ENCODE measurements at places on chromosomes 11 and 22.

DNA sequence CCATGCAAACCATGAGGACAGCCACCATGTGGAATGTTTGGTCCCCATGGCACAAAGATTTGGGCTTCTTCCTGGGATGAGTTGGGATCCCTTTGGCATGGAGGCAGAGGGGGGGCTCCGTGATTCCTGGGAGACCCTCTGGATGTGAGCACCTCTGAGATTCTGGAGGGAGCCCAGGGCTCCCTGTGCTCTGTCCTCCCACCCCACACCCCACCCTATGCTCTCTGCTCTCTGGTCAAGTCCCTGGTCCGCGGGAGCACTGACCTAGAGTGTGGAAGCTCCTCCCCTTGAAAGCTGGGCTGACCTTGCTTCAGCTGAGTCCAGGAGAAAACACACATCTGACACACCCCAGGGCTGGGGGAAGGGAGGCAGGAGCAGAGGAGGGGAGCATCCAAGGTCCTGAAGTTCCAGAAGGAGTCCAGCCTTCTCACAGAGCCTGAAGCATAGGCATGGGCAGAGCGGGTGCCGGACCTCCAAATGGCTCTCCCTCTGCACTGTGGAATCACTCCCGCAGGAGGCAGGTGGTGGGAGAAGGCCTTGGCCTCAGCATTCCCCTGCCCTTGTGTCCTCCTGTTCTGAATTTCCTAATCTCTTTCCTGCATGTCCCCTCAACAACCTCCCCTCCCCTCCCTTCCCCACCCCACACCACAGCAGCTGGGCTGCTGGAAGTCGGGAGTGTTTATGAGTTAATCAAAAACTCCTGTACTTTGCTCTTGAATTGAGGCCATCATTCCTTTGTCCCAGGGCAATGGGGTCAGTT, 25.7 kb upstream of the OAF start:
- DNase-seq: no peak

- no peak for DNase-seq
Observed at GRCh38 chr22:20439928-20440575, 2.4 kb upstream of the SCARF2 start.

DNA sequence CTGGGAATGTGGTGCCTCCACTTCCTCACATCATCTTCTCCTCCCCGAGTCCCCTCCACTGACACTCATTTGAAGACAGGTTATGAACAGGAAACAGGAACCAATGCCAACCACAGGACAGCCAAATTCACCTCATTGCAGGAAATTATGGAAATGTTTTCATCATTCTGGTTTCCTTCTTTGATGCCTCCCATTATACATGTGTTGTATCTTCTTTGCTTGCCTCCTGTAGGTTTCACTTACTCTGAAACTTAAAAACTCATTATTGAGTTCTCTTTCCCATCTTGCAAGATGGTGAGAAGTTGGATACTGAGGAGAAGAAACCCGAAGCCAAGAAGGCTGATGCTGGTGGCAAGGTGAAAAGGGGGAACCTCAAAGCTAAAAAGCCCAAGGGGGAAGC, 108.5 kb downstream of the PHF21B start:
- DNase-seq: no peak

- DNase-seq: no peak
Observed at GRCh38 chr22:27507935-27508526, 293.5 kb downstream of the MN1 start.

GRCh38 chr22:33105501-33105911, 47.3 kb upstream of the SYN3 start:
- DNase-seq: no peak

DNA sequence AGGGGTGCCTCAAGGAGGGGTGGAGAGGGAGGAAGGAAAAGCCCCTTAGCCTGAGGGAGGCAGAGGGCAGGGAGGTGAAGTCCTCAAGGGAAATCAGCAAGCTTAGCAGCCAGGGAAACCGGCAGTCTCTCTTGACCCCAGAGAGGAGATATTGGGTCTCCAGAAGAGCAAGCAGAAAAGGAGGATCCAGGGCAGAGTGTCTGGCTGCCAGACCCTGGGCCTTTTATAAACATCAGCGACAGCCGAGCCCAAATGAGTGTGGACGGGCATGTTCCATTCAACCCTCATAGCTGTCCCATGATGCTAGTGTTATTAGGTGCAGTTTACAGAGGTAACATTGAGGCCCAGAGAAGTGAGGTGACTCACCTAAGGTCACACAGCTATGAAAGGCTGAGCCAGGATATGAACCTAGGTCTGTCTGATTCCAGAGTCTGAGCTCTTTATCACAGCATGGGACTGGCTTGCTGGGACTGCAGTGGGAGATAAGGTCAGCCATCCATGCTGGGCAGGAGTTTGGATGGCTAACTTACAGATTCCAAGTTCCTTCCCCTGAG, 9.3 kb downstream of the PRDM11 start:
- DNase-seq: no peak

GRCh38 chr11:121241343-121242211, 51.0 kb upstream of the SC5D start:
- DNase-seq: peak; percentile 42

GRCh38 chr11:129589190-129589860, 213.7 kb downstream of the BARX2 start:
- DNase-seq: no peak

GRCh38 chr22:38051900-38052862, 5.0 kb upstream of the PICK1 start:
- DNase-seq: peak; percentile 60

DNA sequence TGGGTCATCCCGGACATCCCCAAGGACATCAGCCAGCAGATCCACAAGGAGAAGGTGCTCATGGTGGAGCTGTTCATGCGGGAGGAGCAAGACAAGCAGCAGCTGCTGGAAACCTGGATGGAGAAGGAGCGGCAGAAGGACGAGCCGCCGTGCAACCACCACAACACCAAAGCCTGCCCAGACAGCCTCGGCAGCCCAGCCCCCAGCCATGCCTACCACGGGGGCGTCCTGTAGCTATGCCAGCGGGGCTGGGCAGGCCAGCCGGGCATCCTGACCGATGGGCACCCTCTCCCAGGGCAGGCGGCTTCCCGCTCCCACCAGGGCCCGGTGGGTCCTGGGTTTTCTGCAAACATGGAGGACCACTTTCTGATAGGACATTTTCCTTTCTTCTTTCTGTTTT, 15.3 kb upstream of the FADD start:
- DNase-seq: no peak

GRCh38 chr22:24744638-24745037, 29.9 kb downstream of the PIWIL3 start:
- DNase-seq: no peak

GRCh38 chr11:118877487-118878162, 6.1 kb upstream of the CXCR5 start:
- no peak for DNase-seq

- DNase-seq: no peak
Observed at GRCh38 chr22:45208993-45209838, 31.5 kb downstream of the KIAA0930 start.

DNA sequence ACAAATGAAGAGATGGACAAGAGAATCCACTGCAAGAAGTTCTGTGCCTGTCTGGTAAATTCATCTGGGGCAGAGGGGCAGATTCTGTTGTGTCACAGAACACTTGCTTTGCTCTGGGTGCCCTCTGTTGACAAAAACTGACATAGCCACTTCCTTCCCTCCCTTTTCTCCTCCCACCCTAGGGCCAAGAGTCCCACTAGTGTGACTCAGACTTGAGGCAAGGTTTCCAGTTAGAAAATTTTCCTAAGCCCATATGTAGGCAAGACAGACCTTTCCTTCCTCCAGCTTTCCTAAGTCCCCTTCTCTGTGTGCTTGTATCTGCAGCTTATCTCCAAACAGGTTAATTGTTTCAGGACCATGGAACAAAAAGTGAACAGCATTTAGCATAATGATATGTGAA, 106.8 kb downstream of the RBFOX2 start:
- peak; percentile 37 for DNase-seq

- peak; percentile 82 for DNase-seq
Observed at GRCh38 chr11:65540290-65541092, 15.6 kb downstream of the SCYL1 start.

- DNase-seq: no peak
Observed at GRCh38 chr11:47178737-47179654, 2.3 kb upstream of the ARFGAP2 start.

GRCh38 chr11:131421066-131421855, 50.8 kb downstream of the NTM start:
- no peak for DNase-seq

- no peak for DNase-seq
Observed at GRCh38 chr22:22681221-22681739, 36.9 kb downstream of the GGTLC2 start.

DNA sequence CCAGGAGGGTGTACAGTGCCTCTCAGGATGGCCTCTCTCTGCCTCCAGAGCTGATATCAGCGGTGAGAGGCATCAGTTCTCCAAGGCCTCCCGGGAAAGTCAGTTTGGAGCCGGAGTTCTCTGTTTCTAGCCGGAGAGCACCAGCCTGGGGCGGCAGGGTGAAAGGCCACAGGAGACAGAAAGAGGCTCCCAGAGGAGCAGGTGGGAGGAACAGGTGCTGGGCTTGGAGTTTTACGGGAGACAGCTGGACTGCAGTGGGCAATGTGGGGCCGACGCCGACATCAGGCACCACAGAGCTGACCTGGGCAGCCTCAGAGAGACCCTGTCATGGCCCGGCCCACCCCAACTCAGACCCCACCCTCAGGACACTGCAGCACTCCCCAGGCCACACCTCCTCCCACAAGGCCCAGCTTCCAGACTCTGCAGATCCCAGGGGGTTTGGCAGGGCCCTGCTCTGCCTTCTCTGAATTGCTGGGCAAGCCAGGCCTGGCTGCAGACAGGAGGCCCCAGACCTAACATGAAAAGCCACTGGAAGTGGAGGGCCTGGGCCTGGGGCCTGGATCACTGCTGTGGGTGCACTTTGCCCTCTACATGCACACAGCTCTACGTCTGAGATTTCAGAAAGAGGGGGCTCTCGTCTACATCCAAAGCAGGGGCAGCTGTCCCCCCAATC, 885.6 kb downstream of the BRD1 start:
- DNase-seq: no peak

DNA sequence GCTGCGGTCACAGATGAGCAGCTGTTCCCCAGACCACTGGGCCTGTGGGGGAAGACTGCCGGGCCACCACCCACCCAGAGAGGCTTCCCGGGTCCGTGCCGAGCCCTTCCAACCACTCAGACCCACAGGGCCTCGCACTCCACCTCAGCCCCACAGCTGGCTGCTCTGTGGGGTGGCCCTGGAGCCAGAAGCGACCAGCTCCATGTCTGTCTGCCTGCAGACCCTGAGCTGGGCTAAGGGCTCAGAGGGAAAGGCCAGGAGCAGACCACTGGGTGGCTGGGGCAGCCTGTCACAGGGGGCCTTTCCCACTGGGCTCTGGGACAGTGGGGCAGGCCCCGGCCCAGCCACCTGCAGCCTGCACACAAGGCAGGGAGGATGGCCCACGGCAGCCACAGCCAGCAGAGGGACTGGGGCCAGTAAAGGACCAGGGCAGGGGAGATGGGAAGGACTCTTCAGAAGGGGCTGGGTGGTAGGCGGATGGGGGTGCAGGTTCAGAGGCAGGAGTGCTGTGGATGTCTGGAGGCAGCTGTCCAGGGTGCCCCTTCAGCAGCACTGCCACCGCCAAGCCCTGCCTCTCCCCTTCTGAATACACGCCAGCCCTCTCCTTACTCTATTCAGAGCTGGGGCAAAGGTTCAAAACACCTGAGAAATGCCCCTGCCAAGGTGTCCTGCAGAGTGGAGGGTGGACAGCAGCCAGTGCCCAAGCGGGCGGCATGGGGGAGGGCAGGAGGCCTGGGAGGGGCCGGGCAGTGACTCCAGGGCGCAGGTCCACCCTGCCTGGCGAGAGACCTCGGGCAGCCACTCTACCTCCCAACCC, 32.2 kb downstream of the GNB1L start:
- no peak for DNase-seq

DNA sequence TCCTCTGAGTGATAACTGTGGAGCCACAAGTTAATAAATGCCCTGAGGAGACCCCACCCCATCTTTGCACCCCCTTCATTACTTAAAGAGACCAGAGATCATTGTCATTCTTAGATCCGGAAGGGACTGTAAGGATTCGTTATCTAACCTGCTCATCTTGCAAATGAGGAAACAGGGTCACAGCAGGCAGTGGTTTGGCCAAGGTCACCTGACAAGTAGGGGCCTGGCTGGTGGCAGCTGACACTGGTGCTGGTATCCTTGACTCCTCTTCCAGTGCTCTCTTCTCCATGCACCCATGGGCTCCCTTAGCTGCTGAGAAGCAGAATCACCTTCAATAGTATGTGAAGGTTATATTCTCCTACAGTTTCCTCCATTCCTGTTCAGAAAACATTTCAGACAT, 151.6 kb downstream of the GRIK4 start:
- no peak for DNase-seq

- DNase-seq: no peak
Observed at GRCh38 chr11:122346006-122346405, 230.0 kb upstream of the BLID start.

DNA sequence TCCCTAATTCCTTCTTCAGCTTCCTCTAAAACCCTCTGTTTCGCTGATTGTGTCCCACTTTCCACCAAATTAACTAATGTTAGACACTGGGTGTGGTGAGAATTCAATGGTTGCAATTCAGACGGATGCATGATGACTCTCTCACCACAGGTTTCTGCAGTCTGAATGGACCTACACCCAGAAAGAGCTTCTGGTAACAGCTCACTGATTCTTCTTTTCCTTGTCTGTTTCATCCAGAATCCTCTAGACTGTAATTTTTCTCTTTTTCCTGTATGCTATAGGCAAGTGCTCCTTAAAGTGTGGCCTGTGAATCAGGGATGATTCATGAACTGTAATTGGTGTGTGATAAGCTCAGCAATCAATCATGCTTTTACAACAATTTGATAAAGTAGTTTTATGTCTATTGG, 18.1 kb downstream of the MMP10 start:
- no peak for DNase-seq

DNA sequence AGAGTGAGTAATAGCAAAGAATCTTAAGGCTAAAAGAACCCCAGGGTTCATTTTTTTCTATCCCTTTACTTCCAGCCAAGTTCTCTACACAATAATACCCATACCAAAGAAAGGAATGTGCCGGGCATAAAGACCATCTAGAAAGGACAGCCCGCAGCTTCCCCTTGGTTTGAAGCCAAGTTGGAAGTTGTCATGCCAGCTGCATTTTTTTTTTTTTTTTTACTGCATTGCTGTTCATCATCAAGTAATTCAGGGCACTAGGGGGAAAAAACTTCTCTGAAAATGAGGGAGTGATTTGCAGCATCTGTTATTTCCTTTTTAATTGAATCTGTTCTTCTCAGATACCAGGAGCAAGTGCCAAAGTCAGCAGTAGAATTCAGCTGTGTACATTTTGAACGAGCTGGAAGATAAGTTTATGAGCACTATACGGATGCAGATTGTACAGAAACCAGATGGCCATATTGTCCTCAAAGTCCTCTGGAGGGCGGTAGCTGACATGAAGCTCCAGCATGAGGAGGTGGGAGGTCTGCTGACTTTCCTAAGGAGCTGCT, 56.4 kb downstream of the UBASH3B start:
- peak; percentile 43 for DNase-seq

GRCh38 chr11:8793114-8793777, 110.7 kb downstream of the RPL27A start:
- DNase-seq: no peak

DNA sequence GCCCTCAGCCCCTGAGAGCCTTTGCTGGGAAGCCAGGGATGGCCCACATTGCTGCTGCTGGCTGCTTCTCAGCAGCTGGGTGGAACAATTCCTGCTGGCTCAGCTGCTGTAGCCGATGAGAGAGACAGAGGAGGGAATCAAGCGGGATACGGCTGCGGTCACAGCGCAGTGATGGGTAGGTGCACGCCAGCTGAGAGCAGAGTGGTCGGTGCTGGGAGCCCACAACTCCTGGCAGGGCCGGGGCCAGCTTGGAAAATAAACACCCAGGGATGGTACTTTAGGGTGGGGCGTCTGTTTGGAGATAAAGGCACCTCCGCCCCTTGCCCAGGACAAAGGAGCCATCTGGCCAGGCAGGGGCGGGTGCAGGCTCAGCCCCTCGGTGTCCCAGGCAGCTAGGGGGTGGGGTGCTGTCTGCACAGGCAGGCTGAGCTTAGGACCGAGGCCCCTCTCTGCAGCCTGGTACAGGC, 480.5 kb downstream of the MIAT start:
- no peak for DNase-seq

All from right lung (tissue), 10 donors.